AML-193 (cell line): ENCODE measurements at places on chromosomes 5 and 9.

DNA sequence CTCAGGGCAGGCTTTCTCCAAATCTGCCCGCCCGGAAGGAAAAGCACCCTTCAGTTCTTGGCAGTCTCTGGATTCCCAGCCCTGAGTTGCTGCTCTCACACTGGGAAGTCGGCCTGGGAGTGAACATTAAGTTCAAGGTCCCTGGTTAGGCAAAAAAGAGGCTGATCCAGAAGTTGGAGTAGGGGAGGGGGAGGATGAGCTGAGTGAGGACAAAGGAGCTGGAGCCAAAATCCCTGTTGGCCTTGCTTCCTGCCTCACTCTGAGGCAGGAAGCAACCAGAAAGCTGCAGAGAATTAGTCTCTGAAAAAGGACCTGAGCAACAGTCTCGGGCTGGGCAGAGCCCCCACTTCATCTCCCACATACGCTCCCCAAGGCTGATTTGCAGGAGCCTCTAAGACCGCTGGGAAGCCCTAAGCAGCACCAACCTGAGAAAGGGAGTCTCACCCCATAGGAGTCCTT lies 15.0 kb upstream of the RPS14 start:
- no peak for DNase-seq

DNA sequence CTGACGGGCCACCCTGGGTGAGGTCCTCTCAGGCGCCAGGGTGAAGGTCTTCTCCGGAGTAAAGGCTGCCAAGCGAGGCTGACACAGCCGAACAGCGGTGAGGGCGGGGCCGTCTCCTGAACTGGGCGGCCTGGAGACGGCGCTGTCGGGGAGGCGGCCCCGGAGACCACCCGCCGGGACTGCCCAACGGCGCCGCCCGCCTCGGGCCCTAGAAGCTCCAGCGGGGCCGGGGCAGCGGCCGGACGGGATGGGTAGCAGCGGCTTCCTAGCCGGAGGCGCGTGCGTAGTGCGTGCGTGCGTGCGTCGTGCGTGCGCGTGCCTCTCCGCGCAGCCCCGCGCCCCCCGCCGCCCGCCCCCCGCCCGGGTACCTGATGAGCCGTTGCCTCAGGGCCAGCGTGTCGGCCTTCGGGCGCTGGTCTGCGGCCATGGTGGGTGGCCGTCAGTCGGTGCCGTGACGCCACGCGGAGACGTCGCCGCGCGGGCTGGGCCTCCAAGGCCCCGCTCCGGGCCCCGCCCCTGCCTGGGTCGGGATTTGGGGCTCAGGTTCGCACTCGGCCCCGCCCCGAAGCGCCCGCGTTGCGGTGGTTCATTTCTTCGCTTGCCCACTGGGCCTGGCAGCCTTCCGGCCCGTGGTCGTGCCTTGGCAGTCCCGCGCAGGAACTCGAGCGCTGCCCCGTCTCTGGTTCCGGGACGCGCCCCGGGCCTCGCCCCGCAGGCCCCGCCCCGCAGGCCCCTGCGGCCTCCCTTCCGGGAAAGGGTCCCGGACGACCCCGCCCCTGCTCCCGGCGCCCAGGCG lies at the start of gene PHYKPL:
PHYKPL (minus strand) TSS at position 679 of the 796 bp plus-strand sequence; CDS start at position 427, 252 bp downstream.
- peak; percentile 53 for DNase-seq

- DNase-seq: no peak
Measured at GRCh38 chr9:88659126-88659525, 124.1 kb downstream of the NXNL2 start.

DNA sequence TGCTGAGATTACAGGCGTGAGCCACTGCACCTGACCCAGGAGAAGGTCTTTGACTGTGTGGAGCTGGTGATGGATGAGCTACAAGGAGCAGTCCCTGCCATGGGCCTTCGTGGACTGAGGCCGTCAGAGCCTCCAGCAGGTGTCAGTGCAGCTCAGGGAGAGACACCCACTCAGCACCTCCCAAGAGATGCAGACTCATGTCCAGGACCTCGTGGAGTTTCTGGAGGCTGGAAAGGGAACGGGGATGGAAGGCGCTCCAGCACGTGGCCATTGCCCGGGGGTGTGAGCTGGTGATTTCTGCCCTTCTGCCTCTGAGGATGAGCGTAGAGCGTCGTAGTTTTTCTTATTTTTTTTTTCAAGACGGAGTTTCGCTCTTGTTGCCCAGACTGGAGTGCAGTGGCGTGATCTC lies 9.5 kb downstream of the TOR4A start:
- peak; percentile 42 for DNase-seq

DNA sequence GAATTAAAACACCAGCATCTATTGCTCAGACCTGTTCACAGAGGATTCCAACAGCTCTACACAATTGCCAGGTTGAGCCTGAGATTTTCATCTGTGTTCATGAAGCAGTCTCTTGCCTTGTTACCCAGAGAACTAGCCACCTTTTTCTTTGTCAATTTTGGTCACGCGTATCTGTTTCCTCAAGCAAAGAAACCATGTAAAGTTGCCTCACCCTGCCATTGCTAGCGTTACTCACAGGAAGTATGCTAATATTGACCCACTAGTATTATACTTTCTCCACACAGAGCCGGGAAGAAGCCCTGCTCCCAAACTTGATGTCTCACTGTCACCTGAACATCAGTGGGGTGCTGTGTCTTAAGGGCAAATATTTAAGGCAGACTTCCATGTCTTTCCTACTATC lies 168.5 kb downstream of the PLPPR1 start:
- DNase-seq: no peak

DNA sequence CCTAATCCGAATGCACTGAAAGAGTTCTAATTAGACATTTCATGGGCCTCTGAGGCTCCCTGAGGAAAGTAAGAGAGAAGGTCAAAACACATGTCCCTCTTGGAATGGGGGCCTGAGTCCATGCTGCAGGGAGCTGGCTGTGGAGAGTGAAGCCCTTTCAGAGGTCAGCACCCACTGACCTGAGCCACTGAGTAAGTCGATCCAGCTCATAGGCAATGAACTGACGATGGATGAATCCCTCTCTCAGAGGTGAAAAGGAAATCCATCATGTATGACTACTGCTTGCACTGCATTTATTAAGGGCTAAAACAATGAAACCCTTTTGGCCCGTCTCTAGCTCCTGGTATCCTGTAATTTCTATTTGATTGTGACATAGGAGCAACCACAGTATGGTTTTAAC lies 288.9 kb upstream of the VLDLR start:
- no peak for DNase-seq

GRCh38 chr5:52893105-52893504 lies 96.0 kb upstream of the ITGA2 start:
- DNase-seq: no peak

- DNase-seq: no peak
Measured at GRCh38 chr5:139671096-139671841, 23.1 kb downstream of the CXXC5 start.

GRCh38 chr9:109771087-109771486 lies 8.9 kb upstream of the PALM2AKAP2 start:
- DNase-seq: no peak

DNA sequence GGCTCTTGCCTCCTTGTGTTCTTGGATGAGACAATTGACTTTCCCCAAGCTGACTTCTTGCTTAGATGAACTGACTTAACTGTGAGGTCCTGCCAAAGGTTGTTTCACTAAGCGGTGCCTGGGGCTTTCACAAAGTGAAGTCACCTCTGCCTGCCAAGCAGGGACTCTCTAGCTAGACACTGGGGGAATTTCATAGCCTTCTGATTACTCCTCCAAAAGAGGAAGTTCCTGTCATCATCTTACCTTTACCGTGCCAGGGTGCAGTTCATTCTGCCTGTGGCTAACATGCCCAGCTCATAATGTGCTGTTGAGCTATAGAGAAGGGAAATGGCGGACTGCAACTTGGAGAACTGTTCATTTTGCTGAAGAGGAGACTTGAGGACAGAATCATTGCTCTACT lies 472.0 kb upstream of the WWC1 start:
- DNase-seq: no peak

- no peak for DNase-seq
Measured at GRCh38 chr5:173029499-173029921, 26.6 kb upstream of the CREBRF start.

- no peak for DNase-seq
Measured at GRCh38 chr9:93183663-93184431, at the start of gene WNK2. Gene WNK2 (plus strand): TSS chr9:93184139. CDS start chr9:93184930, 791 bp downstream.

DNA sequence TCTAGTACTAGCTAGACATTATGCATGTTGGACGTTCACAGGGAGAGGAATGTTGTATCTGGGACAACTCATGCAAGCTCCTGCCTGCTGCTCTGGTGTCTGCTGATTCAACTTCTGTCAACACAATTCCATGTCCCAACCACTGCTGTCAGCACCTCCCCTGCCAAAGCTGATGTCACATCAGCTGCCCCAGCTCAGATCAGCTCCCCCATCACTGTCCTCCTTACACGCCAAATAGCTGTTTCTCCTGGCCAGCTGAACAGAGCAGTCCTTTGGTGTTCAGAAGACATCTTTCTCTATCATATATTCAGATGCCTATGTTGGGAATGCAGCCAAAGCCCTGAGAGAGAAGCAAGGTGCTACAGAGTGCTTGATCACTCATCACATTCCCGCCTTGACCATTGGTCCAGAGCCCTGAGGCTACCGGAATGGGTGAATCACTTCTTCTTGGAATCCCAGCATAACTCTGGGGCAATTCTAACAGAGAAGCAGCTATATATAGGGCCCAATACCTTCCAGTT lies 223.3 kb downstream of the SEC61B start:
- DNase-seq: no peak

DNA sequence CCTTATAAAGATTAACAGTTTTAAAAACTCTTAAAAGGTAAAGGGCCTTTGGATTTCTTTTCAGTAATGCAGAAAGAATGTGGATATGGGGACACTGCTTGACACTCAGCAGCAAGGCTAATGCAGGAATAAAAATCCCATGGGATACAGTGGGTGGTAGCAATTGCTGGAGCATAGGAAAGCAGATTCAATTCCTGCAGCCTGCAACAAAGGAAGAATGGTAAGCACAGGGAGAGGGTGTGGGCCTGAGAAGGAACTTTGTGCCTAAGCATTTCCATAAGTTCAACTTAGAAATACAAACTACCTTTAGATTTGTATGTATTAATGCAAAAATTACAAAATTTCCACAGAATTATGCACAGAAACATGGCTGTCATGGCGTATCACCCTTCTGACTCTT lies 65.8 kb upstream of the CDK5RAP2 start:
- no peak for DNase-seq

- DNase-seq: peak; percentile 61
Measured at GRCh38 chr9:83920469-83920926, 734 bp downstream of the KIF27 start.

DNA sequence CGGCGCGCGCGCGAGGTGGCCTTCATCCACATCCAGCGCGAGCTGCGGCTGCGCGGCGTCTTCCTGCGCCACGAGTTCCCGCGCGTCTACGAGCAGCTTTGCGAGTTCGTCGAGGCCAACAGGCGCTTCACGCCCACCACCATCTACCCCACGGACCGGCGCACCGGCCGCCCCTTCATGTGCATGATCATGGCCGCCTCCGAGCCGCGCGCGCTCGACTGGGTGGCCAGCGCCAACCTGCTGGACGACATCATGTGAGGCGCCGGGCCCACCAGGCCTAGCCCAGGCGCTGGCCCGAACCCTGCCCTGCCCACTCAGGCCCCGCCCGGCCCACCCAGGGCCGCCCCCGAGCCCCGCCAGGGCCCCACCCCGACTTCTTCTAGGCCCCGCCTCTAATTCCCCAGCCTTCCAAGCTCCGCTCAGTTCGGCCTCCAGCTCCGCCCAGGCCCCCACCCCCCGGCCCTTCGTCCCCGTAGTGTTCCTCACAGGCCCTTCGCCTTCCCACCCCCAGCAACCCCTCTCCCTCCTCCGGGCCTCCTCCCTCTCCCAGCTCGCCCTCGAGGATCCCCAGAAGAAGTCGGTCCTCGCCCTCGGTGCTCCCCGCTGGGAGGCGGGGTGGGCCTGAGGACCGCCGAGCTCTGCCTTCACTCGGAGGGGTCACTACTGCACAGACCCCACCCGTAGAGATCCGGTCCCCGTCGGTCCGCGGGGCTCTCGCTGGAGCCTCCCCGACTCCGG lies 2.0 kb upstream of the PHPT1 start:
- DNase-seq: peak; percentile 10

DNA sequence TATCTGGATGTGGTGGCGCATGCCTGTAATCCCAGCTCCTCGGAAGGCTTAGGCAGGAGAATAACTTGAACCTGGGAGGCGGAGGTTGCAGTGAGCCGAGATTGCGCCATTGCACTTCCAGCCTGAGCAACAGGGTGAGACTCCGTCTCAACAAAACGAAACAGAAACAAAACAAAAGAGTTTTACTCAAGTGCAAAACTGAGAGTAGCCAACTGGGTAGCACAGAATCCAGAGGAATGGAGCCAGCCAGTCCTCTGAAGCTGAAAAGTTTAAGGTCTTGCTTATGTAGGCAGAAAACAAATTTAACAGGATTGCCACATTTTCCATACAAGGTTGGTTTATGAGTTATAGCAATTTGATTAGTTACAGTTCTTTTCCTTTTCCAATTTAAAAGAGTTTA lies 32.0 kb downstream of the SPIN1 start:
- no peak for DNase-seq

DNA sequence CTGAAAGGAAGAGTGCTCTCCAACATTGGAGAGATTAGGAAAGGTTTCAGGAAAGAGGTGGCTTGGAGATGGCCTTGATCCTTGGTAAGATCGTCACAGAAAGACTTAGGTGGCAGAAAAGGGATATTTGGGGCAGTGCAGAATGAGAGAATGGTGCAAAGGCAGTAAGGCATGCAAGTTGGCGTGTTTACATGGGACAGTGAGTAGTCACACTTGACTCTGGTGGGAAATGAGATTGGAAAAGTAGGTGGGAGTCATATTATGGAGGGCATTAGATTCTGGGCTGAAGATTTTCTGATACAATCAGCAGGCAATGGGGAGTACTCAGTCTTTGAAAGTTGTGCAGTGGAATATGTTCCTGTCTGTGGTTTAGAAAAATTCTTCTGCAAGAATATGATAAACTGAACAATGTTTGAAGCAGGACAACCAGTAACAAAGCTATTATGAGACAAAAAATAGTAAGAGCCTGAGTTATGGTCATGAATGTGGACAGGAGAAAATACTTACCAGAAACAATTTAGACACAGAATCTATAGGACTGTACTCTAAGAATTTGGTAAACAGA lies 76.2 kb upstream of the ANKRD55 start:
- no peak for DNase-seq

- DNase-seq: no peak
Measured at GRCh38 chr9:137383081-137383783, 39.7 kb downstream of the EXD3 start.

- no peak for DNase-seq
Measured at GRCh38 chr5:135553688-135554462, 18.1 kb upstream of the NEUROG1 start.

GRCh38 chr9:14730461-14730898 lies 7.9 kb upstream of the CER1 start:
- DNase-seq: no peak

GRCh38 chr9:69097064-69097463 lies 61.5 kb downstream of the FXN start:
- no peak for DNase-seq

DNA sequence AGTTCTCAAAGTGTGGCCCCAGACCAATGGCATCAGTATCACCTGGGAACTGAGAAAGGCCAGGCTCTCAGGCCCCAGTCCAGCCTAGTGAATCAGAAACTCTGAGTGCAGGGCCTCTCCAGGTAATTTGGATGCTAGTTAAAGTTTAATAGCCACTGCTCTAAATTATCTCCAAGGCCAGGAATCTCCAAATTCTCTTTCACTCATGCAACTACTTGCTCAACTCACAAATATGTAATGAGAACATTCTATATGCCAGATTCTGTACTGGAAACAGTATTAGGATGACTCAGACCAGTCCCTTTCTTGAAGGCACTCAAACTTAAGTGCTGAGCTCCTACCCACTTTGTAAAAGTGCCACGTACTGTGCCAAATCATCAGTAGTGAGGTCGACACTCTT lies 84.6 kb downstream of the PAPPA start:
- no peak for DNase-seq

- no peak for DNase-seq
Measured at GRCh38 chr9:105854026-105854782, 159.9 kb downstream of the TMEM38B start.

GRCh38 chr9:82284758-82285157 lies 296.2 kb downstream of the SPATA31D1 start:
- no peak for DNase-seq
